DND-41 (cell line): ENCODE measurements at places on chromosomes 13 and 19.

DNA sequence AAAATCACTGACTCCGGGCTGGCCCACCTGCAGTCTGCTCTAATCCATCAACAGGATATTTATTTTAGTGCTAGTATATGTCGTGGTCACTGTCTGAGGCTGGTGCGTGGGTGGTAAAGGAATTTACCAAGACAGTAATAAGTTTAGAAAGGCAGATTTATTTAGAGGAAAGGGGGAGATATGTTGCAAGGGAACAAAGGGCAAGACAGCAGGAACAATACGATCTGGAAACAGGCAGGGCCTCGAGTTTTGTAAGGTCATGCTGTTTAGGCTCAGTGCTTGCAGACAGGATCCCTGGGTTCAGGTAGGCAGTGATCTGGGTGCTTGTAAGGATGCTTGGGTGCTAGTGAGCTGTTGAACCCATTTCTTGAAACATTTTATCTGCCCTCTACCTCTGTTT lies 748.2 kb upstream of the SLITRK5 start:
- no peak for DNase-seq

GRCh38 chr19:4473763-4474513 lies 1.8 kb downstream of the HDGFL2 start:
- no peak for DNase-seq

DNA sequence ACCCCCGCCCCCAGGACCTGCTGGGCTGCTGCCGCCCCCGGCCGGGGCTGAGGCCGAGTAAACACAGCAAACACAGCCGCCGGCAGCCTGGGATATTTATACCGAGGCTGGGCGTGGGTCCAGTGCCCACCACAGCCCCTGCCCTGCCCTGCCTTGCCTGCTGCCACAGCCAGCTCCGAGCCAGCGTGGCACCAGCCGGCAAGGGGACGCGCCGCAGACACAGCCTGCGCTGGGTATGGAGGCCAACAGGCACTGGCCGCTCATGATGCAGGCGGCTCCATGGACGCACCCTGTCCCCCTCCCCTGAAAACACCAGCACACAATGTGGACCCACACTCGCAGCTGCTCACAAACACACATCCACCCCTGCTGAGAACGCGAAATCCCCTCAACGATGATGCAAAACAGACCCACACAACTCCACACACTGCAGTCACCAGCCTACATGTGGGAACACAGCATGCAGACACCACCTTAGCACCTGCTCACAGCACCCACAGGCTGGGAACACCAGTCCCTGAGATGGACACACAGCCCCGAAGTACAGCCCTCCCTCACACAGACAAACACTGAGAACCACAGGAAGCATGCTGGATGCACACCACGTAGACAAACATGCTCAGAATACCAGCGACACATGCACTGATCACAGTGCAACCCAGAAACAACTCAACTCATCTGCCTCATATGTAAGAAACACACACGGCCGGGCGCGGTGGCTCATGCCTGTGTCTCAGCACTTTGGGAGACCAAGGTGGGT lies 16.2 kb downstream of the CCDC97 start:
- DNase-seq: no peak

DNA sequence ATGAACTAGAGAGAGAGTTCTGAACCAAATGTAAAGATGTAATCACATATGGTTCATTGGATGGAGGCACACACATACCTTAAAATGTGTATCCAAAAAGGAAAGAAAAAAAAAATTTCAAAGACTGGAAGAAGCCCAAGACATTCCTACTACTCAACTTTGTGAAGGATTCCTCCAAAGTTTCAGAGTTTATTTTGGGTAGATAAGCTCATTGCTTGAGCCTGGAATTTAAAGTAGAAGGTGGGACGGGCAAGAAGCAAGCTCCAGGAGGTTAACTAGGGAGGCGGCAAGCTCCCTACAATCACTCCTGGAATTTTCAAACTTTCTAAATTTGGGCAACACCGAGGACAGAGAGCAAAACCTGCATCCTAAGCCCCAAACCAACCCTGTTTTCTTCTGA lies 1.9 kb downstream of the TSHZ3 start:
- no peak for DNase-seq

DNA sequence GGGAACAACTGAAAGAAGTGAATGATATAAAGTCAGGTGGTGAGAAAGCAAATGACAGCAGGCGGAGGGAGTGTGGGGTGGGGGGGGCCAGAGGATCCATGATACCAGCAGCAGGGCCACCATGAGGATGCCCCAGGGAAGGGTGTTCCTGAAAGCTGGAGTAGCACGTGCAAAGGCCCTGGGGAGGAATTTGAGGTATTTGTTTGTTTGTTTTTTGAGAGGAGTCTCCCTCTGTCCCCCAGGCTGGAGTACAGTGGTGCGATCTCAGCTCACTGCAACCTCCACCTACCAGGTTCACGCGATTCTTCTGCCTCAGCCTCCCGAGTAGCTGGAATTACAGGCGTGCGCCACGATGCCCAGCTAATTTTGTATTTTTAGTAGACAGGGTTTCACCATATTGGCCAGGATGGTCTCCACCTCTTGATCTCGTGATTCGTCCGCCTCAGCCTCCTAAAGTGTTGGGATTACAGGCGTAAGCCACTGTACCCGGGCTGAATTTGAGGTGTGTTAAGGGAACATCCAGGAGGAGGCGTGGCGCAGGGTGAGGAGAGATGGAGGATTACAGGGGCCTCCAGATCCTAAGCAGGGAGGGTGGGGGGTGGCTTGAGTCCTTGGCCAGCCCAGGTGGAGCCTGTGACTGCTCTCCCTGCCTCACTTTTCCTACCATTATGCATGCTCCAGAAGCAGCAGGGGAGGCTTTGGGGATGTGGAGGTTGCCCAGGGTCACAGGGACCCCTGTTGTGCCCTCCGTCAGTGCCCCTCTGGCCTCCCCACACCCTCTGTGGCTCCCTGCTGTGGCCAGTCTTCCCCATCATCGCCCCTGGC lies 12.4 kb upstream of the JUND start:
- DNase-seq: no peak

DNA sequence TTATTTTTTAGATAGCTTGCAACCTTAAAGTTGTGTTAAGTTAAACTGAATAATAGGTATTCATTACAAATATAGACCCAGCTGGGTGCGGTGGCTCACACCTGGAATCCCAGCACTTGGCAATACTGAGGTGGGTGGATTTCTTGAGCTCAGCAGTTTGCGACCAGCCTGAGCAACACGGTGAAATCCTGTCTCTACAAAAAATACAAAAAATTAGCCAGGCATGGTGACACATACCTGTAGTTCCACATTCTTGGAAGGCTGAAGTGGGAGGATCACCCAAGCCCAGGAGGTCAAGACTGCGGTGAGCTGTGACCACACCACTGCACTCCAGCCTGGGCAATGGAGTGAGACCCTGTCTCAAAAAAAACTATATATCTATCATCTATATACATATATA lies 386.5 kb downstream of the PCDH17 start:
- DNase-seq: no peak

- DNase-seq: peak; percentile 75
Measured at GRCh38 chr19:19531951-19532805, 3.5 kb downstream of the YJEFN3 start.

- no peak for DNase-seq
Measured at GRCh38 chr13:100128838-100129237, 39.9 kb downstream of the PCCA start.

GRCh38 chr13:33840402-33840801 lies 22.5 kb downstream of the RFC3 start:
- no peak for DNase-seq

- DNase-seq: no peak
Measured at GRCh38 chr19:39417463-39418181, 5.2 kb downstream of the PLEKHG2 start.

GRCh38 chr19:50329146-50329925 lies at the start of gene KCNC3:
KCNC3 (minus strand) TSS chr19:50329377; CDS start chr19:50329082, 295 bp downstream.
- DNase-seq: peak; percentile 20

DNA sequence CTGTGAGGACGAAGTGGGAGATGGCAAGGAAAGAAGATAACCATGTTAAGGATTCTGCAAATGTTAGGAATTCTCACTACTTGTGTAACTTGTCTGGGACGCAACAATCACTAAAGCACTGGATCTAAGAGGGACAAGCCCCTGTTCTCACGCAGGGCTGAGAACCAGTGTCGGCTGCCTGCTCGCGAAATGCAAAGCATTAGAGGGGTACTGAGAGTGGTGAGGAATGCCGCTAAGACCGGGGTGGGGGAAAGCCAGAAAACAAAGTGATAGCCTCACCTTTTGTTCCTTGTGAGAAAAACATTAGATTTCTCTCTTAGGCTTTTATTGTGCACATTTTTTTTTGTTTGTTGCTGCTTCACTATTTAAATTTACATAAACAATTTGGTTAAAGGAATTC lies 241.9 kb downstream of the ABCC4 start:
- DNase-seq: no peak

- DNase-seq: no peak
Measured at GRCh38 chr13:96090240-96091101, 564 bp downstream of the HS6ST3 start.

GRCh38 chr13:44768775-44769581 lies 192.8 kb upstream of the TSC22D1 start:
- DNase-seq: no peak

- no peak for DNase-seq
Measured at GRCh38 chr13:50722440-50723125, 120.9 kb downstream of the DLEU7 start.

DNA sequence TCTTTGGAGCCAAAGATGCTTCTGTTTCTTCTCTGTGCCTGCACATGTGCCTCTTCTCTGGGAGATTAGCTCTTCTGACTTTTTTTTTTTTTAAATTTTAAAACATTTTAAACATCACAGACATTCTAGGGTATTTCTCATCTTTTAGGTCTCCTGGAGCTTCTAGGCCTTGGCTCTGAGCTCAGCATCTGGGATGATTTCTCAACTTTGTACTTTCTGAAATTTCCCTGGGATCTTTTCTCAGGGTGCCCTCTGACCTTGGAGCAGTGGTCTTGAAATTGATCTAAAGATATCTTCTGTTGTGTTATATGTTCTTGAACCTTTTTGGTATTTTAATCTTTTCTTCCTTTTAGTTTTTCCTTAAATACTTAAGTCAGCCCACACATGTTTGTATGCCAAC lies 6.2 kb downstream of the WASF3 start:
- no peak for DNase-seq

DNA sequence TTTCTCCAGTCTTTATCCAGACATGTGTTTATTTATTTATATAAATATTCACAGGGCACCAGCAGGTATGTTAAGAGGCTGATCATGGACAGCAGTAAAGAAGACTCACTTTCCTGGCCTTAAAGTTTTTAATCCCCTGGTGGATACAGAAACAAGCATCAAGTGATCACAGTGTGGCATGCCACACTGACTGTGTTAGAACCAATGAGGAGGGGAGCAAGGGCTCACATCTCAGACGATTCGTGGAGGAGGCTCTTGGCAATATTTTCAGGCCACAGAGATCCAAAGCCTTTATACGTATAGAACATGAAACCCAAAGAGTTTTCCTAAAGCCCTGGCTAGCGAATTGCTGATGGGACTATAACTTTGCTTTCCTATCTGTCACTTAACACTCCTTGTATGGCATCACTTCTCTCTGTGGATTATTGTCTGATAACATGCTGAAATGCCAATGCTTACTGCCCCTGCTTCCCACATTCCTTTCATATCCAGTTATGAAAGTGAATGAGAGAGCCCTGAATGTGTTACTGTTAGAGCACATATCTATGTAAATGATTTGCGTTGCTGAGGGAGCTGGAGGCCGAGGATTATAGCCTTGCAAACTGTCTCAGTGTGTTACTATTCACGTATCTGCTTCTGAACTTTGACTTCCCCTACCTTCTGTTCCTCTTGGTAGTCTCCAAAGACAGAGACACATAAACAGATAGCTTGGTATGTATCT lies 37.6 kb downstream of the POLR1D start:
- no peak for DNase-seq

DNA sequence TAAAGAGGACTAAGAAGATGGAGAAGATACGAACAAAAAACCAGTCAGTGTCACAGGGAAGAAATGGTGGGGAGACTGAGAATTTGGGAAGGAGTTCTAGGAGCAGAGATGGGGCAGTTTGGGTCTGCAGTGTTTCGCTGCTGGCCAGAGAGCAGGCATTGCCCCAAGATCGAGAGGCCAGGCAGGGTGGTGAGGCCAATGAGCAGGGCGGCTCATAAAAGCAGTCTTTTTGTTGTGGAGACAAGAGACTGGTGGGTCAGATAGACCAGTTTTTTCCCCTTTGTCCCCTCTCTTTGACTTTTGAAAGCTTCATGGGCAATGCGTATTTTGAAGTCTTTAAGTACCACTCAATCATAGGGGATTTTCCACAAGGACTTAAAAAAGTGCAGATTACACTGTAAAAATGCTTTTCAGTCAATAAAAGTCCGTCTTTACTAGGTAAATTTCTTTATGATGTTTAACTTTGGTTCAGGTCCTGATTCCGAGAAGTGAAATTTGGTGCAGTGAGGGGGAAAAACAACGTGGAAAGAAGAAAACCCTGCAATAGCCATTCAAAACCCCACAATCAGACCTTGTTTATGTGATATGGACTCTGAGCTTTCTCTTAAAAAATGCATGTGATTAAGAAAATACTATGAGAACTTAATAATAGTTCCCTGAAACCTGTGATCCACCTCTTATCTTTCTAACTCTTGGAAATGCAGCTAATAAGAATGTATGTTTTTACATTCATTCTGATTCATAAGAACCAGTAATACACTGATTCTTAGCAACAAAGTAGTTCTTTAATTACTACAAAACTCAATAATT lies 338.9 kb downstream of the KLF5 start:
- no peak for DNase-seq

DNA sequence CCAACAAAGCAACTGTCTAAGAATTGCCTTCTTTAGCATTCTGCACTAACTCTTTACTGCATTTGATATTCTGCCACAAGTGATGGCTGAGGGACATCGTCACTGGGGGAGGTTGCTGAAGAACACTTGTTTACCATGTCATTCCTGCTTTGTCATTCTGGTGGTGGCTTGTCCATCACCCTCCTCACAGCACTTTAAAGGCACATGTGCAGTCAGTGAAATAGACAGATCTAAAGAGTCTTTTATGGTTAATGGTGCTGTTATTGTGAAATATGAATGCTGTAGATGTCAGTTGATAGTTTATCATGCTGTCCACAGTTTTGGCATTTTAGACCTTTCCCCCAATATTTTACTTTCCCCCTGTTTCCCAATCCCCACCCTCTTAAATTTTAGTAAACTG lies 120.9 kb upstream of the TSC22D1 start:
- DNase-seq: no peak

DNA sequence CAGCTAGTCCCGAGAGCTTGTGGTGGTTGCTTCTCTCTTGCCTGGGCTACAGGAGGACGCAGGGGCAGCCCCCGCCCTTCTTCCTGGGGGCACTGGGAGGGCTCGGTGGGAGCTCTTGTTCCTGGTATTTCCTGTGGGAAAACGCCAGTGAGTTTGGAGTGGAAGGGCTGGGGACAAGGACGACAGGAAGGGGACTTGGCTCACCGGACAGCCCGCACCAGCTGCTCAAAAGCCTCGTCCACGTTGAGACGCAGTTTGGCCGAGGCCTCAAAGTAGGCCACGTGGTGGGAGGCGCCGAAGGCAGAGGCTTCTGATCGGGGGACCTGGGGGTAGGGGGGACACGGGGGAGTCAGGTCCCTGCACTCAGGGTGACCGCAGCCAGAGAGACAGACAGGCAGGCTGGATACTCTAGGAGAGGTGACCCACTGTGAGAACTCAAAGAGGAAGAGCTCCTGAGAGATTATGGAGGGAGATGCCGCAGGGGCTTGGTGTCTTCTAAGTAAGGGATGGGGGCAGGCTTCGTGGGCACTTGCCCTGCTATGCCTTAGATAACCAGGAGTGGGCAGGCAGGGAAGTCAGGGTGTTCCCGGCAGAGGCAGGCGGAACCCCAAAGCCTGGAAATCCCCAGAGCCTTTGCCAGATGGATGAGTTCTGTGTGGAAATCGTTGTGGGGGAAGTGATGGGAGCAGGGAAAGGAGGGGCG lies 4.3 kb downstream of the RRAS start:
- no peak for DNase-seq
